Activated CD4-positive, alpha-beta T cell treated with anti-CD3 and anti-CD28 coated beads for 24 hours (primary cell): ENCODE measurements at places on chromosomes 16 and 17.

GRCh38 chr16:49443576-49443975 is 70.0 kb downstream of the C16orf78 start:
- no peak for DNase-seq

DNA sequence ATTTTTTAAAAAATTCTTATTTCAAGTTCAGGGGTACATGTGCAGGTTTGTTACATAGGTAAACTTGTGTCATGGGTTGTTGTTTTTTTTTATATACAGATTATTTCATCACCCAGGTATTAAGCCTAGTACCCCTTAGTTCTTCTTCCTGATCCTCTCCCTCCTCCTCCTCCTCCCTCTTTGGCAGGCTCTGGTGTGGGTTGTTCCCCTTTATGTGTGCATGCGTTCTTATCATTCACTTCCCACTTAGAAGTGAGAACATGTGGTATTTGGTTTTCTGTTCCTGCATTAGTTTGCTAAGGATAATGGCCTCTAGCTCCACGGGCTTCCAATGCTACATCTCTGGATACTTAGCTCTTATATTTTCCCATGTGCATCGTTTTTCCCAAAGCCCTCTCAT is 404.4 kb downstream of the HAPSTR1 start:
- DNase-seq: no peak

DNA sequence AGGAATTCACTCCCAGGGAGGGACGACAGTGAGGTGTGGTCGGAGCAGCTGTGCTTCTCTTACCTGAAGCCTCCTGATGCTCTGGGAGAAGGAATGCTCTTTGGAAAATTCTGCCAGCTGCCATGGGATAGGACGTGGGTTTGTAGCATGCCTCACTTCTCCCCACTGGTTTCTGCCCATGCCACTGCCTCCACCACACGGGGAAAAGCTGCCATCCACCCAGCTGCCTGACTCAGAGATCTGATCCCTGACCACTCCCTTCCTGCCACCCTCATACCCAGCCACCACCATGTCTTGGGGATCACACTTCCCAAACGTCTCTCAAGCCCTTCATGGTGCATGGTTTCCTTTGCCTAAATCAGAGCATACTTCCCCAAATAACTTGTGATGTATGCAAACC is 80.0 kb downstream of the CPPED1 start:
- no peak for DNase-seq

- no peak for DNase-seq
Measured at GRCh38 chr16:2324296-2324859, 16.1 kb downstream of the ABCA3 start.

DNA sequence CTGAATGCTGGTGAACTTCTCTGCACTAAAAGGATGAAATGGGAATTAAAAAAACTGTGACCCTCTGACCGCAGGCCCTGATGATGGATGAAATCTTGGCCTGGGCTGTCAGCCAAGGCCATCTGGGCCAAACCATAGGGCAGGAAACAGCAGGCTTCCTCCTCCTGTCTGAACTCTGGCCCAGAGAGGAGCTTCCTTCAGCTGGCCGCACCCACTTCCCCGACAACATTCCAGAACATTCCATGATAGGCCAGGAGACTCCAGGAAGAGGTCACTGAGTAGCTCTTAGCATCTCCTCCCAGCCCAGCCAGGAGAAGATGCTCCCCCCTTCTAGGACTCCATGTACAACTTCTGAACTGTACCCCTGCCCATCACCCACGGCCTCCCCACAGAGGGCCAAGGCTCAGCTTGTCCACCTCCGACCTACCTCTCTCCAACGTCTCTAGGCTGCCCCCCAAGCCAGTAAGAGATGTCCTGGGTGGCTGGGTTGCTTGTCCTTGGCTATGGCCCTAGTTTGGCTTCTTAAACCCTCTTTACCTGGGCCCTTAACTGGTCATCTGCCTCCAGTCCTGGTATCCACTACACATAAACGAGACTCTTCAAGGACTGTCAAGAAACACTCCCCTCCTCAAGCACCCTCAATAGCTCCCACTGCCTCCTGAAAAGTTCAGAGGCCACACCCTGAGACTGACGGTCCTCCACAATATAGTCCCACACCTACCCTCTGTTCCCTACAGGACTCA is 1.7 kb downstream of the RPH3AL start:
- no peak for DNase-seq

DNA sequence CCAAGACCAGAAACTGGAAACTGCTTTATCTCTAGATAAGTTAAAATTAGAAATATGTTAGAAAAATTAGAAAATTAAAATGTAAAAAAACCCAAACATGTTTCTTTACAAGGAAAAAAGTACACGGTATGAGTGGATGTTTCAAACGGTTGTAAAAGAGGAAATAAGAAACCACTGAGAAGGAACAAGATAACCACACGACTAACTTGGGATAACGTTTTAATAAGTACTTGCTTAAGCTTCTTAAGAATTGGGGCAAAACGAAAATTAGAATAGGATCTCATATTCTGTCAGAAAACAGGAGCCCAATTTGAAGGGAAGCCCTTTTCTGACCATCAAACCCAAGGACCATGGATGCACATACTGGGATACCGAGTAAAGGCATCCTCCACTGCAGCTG is 31.0 kb downstream of the MBTPS1 start:
- no peak for DNase-seq

GRCh38 chr17:1190751-1191331 is 11.1 kb upstream of the ABR start:
- DNase-seq: no peak

- no peak for DNase-seq
Measured at GRCh38 chr17:15945527-15946191, 729 bp downstream of the ADORA2B start.

DNA sequence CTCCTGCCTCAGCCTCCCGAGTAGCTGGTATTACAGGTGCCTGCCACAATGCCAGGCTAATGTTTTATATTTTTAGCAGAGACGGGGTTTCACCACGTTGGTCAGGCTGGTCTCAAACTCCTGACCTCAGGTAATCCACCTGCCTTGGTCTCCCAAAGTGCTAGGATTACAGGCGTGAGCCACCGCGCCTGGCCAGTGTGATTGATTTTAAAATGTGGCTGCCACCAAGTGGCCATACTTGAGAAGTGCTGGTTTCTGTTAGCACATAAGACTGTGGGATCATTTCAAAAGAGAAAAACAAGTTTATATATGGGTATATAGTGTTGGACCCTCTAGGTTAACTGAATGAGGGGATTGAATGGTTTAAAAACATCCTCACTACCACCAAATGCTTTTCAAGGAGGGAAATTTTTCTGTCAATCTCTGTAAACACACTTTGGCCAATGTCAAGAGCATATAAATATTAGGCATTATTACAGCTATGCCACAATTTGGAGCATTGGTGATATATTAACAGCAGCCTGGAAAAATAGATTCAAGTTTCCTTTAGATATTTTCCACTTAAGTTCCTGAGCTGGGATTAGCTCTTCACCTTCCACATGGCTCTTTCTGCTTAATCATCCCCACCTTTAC is 13.5 kb upstream of the DHRS13 start:
- peak; percentile 19 for DNase-seq

GRCh38 chr17:45021607-45022287 is 29.7 kb downstream of the DCAKD start:
- DNase-seq: peak; percentile 45

- no peak for DNase-seq
Measured at GRCh38 chr17:41810659-41811548, 845 bp downstream of the P3H4 start.

DNA sequence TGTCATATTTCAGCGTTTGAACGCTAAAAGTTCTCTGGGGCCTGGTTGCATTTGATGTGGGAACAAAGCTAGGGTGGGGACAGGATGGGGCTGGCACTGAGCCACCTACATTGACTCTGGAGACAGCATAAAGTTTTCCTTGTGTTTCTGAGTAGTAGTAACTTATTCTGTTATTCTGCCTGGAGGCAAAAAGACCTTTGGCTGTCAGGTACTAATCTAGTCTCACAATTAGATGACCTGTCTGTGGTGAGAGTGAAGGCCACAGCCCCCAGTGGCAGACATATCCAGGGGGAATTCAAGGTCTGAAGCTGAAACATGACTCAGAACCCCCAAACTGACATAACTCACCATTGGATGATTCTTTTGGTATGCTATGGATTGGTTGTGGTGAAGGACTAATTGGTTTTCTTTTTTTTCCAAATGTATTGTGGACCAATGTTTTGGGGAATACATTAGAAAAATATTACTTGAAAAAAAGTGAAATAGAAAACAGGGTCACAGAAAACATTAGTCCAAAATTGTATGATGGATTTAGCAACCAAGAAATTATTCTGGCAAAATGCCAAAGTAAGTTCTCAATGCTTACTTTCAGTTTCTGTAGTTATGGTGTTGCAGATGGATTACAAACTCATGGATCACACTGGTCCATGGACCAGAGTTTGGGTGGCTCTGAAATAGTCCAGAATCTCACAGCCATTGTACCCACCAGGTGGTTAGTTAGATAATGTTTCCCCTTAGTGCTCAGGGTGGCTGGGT is 10.5 kb upstream of the SALL1 start:
- DNase-seq: no peak

DNA sequence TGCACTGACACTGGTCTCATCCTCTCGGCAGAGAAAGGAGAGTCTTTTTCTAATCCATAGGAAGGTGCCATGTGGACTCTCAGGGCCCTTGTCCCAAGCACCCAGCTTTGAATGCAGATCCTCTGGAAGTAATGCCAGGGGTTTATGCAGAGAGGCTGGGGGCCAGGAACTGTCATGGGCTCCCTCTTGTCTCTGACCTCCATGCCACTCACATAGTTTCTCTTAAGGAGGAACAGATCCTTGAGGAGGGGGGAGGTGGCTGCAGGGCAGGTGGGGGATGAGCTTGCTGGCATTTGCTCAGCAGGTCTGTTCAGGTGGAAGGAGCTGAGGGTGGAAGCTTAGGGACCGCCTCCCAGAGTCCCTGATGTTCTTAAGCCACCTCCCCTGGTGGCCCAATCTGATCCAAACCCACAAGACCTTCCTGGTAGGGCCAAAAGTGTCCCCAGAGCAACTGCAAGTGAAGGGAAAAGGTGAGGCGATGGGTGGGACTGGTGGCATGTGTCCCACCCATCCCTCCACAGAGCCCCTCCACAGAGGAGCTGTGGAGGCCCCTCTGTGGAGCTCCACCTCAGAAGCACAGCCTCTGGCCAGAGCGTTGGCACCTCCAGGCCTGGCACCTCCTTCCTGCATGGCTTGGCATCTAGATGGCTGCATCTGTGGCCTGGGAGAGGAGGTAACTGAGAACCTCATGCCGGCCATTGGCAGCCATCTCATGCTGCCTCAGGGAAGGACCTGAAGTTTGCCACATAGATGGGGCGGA is 9.2 kb downstream of the NECAB2 start:
- DNase-seq: no peak

- DNase-seq: peak; percentile 38
Measured at GRCh38 chr17:77634710-77635109, 323.8 kb upstream of the TNRC6C start.
